Globus pallidus (tissue), 1 donor: ENCODE measurements at places on chromosomes 4 and X.

- DNase-seq, result no peak
These were observed 24.5 kb downstream of the DAPP1 start for GRCh38 chr4:99841129-99841528.

GRCh38 chr4:80302616-80303223 is 32.8 kb upstream of the CFAP299 start:
- DNase-seq, result no peak

GRCh38 chrX:18721683-18722499 is 14.4 kb downstream of the PPEF1 start:
- peak; percentile 52 for DNase-seq

DNA sequence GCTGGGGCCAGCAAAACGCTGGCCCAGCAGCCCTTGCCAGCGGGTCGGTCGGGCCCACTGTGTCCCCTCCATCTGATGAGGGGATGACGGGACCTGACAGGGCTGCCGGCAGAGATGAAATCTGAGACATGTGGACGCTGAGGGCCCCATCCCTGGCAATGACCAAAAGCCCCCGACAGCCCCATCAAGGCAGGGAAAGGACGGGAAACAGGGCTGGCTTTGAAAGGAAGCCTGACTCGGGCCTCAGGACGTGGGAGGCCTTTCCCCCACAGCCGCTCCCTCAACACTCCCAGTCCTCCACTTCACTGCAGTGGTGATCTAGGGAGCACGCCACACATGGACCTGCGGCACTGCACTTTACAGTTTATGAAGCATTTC is 202.4 kb downstream of the AFAP1 start:
- DNase-seq, result no peak

DNA sequence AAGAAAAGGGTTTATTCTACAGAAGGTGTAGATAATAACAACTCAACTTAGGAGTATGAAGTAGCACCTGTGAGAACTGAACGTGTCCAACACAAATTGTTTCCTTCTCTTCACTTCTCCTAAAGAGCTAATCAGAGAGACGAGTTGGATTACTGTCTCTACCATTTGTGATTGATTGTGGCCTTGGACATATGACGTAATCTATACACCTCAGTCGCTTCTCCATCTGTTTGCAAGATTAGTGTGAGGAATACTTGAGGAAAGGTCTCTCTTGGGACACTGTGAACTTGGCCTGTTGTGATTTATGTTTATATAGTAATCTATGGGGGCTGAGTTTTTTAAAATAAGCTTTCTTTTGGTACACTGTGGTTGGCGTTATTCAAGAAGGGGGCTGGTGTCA is 182.0 kb downstream of the ZNF330 start:
- no peak for DNase-seq

- no peak for DNase-seq
These were observed 20.3 kb downstream of the DGKQ start for GRCh38 chr4:952881-953573.

- no peak for DNase-seq
These were observed 1.8 kb upstream of the DOCK11 start for GRCh38 chrX:118493653-118494297.

DNA sequence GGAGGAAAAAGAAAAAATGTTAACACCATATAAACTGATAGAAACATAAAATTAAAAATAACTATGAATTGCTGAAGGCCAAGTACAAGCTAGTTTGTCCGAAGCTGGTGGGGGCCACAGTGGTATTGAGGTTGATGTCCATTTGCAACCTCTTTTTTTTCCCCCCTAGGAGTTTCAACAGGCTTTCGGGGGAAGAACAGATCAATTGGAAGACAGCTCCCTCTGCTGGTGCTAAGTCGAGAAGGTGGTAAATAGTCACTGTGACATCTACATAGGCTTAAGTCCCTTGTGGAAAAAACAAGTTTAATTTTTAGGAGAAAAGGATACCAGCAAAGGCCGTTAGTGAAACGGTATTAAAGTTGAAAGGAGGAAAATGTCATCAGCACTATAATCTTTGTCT is 115.7 kb upstream of the ZXDA start:
- peak; percentile 18 for DNase-seq

- no peak for DNase-seq
These were observed 3.7 kb downstream of the IL13RA2 start for GRCh38 chrX:115013705-115014104.

GRCh38 chrX:143964549-143964948 is 80.7 kb downstream of the UBE2NL start:
- no peak for DNase-seq

- no peak for DNase-seq
These were observed 17.3 kb downstream of the HPGD start for GRCh38 chr4:174505007-174505406.

DNA sequence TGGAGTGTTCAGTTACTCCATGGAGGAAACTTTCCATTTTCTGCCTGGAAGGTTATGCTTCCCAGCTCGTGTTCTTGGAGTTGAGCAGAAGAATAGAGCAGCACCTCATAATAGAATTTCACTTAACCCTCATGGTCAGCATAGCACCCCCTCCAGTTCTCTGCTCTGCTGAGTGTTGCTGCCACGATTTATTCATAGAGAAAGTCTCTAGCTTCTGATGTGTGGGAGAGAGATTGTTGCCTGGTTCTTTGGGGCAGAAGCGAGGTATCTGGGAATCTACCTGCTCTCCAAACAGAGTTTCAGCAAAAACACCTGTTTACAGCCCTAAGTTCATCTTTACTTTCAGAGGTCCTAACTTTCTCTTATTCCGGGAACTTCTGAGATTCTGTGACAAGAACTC is 3.9 kb upstream of the DTHD1 start:
- no peak for DNase-seq

DNA sequence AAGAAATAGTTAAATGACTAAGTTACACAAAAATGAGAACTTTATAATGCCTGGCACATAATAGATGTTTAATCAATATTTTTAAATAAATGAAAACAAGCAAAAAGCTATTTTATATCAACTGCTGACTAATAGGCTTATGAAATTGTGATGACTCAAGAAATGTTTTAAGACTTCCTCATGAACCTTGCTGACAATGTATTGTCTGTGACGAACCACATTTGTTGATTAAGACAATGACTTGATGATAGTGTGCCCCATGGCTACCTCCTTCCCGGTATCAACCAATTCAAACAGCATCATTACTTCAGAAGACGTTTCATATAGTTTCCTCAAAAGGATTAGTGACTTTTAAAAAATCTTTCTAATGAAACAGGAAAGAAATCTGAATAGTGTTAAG is 7.9 kb downstream of the CXCL6 start:
- DNase-seq, result no peak

GRCh38 chrX:30161043-30161442 is 54.3 kb upstream of the MAGEB2 start:
- DNase-seq, result no peak

DNA sequence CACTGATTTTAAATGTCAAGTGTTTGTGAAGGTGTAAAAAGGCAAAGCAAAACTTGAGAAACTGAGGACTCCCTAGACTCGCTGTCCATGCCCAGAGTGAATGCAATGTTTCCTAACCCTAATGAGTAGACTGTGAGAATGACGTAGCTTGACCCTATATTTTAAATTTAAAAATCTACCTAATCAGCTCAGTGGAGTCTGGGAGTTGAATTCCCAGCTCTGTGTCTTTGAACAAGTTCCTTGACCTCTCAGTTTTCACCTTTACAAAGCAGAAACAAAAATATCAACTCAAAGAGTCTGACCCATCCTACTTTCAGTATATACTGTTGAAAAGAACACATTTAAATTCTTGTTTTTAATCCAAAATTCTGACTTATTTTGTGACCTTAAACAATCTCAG is 2.3 kb downstream of the FGA start:
- DNase-seq, result no peak

DNA sequence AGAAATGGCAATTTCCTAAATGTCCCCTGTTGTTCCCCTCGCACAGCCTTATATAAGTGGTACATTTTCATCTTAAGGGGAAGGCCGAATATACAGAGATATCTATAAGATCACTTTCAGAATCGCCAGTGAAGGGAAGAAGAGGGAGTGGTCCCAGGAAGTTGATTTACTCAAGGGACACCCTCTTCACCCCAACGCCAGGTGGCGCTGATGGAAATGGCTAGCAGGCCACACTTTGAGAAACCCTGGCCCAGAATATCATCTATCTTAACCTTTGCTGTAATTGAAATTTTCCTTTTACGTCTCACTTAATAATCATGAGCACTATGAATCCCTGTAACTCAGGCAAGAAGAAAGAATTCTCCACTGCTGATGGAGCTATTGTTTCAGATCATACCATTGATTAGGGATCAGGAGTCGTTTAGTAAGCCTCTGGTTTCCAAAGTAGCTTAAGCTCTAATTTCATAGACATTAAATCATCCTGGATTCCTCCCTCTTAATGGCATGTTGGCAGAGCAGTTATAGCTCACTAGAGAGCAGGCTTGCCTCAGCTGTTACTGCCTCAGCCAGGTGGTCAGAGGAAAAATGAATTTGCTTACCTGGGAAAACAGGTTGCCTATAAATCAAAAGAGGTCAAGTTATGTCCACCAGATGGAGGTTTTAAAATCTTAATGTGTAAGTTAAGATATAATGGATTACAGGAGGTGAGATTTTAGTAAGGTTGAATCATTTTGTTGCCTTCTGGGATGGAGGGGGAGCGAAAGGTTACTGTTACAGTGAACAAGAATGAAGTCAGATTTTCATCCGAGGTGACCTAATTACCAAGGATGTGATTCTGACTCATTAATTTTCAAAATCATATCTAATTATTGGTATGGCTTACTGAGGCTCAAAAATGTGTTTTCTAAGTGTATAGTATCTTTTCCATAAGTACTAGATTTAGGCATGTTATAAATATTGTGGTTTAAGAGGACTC is 941.2 kb upstream of the TENM3 start:
- peak; percentile 11 for DNase-seq

- DNase-seq, result no peak
These were observed 247.9 kb upstream of the HAND2 start for GRCh38 chr4:173777921-173778320.

- DNase-seq, result no peak
These were observed 164.4 kb downstream of the GRIA3 start for GRCh38 chrX:123348468-123348867.

DNA sequence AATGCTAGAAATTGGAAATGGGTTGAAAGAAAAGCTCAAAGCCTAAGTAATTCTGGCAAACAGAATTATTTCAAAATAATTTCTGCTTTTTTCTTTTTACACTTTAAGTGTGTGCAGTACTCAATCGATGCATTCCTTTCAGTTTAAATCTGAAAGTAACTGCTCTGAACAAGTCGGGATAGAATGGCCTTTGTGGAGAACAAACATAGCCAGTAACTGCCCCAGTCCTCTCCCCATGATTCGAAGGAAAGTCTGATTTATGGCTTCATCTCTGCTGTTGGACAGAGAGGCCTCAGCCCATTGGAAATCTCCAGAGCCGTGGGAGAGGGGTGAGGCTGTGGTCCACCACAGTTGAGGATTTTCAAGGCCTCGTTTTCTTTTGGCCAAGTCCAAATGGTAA is 174.0 kb upstream of the TLL1 start:
- no peak for DNase-seq

GRCh38 chr4:186169333-186169944 is 21.9 kb upstream of the CYP4V2 start:
- no peak for DNase-seq

DNA sequence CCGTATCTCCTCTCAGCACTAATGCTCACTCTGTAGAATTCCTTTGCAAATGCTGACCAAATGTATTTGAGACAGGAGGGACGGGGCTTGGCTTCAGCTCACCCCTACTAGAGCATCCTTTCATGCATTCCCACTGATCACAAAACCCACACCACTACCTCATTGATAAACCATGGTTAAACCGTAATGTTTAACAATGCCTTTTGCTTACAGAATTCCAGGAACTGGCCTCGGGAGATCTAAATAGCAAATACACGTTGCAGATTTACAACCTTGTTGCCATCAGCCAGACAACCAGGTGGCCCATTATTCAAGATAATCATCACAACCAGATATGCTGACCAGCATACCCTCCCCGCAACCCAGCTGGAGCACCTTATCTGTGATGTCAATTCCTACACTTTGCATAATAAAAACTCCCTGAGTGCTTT is 391.9 kb downstream of the KCTD8 start:
- DNase-seq, result no peak

GRCh38 chr4:102319594-102319993 is 25.7 kb downstream of the SLC39A8 start:
- no peak for DNase-seq

GRCh38 chr4:108612365-108612764 is 8.0 kb upstream of the RPL34 start:
- DNase-seq, result peak; percentile 3

GRCh38 chr4:1333256-1333655 is 13.8 kb upstream of the UVSSA start:
- DNase-seq, result no peak

DNA sequence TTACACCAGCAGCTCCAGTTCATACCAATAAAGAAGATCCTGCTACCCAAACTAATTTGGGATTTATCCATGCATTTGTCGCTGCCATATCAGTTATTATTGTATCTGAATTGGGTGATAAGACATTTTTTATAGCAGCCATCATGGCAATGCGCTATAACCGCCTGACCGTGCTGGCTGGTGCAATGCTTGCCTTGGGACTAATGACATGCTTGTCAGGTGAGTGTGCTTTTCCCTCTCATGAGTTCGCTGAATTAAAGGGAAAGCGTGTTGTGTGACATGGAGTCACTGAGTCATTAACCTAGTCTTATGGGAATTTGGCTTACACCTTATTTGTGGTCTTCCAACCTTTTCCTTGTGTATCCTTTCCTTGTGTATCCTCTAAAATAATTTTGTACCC is 15.9 kb downstream of the TMEM165 start:
- no peak for DNase-seq

DNA sequence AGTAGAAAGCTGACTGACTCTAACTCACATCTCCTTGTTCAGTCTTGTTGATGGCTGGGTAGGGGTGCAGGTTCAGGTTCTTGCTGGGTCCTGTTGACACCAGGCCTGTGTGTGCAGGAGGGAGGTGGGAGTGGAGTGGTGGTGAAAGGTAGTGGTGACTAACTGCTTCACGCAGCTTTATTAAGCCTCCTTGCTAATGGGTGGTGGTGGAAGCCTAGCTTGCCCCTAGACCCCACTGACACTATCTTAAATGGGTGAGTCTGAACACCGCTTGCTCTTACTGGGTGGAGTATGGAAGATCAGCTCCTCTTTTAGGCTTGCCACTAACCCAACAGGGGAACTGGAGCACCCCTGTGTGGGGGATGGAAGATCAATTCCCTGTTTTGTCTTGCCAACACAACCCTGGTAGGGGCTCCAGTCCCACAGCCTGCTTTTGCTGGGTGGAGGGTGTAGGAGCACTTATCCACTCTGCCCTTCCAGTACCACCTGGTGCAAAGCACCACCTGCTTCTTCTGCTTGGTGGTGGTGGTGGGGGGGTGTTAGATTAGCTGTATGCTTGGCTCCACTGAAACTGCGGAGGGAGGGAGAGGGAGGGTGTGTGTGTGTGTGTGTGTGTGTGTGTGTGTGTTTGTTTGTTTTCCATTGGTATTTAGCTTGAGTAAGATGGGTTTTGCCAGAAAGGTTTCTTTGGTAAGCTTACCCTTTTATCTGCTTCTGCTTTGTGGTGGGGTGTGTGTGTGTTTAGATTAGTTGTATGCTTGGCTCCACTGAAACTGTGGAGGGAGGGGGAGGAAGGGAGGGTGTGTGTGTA is 25.6 kb downstream of the KDM6A start:
- DNase-seq, result no peak

GRCh38 chr4:130296448-130296847 is 1200.5 kb downstream of the C4orf33 start:
- no peak for DNase-seq
